ENCODE measurements at places on chromosomes 12 and 14.
A peak's percentile ranks its signal among the peaks of the same experiment; 100 is the strongest.

GRCh38 chr12:19669793-19670192 lies 230.5 kb downstream of the AEBP2 start:
- DNase-seq = no peak

DNA sequence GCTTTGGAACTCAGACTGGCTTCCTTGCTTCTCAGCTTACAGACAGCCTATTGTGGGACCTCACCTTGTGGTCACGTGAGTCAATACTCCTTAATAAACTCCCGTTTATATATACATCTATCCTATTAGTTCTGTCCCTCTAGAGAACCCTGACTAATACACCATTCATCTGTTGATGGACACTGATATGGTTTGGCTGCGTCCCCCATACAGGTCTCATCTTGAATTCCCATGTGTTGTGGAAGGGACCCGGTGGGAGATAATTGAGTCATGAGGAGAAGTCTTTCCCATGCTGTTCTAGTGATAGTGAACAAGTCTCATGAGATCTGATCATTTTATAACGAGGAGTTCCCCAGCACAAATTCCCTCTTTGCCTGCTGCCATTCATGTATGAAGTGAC lies 57.0 kb downstream of the OTOGL start:
- no peak for DNase-seq

DNA sequence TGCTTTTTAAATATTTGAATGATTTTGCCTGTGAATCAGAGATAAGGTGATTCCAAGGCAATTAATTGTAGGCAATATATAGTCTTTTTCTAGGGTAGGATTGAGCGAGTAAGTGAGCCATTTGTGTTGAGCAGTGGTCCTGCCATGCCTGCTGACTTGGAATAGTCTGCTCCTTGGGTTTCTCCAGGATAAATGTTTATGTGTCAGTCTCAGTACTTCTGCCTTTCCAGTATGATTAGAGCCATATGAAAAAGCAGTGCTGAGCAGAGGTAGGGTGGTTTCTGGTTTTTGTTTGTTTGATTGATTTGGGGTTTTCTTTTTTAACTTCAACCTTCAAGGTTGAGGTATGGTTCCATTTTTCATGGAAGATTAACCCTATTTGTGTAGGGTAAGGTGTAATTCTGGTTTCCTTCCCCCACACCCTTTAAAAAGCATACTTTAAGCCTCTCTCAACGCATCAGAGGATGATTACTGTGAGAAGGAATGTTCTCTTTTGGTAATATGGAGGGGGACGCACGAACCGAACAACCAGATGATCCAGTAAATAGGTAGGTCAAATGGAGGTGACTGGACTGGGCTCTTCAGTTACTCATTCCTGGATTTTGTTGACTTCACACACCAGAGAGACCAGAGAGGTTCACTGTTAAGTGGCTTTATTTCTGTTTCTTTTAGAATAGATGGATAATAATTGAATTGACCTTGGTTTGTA lies 22.7 kb downstream of the FRMD6 start:
- DNase-seq = peak; percentile 77

- DNase-seq = peak; percentile 98
These were observed 175.2 kb upstream of the HMGA2 start for GRCh38 chr12:65649126-65649525.

- peak; percentile 46 for DNase-seq
These were observed 5.5 kb upstream of the ZNF740 start for GRCh38 chr12:53174881-53175491.

GRCh38 chr14:53865711-53866110 lies 90.9 kb downstream of the BMP4 start:
- peak; percentile 18 for DNase-seq

DNA sequence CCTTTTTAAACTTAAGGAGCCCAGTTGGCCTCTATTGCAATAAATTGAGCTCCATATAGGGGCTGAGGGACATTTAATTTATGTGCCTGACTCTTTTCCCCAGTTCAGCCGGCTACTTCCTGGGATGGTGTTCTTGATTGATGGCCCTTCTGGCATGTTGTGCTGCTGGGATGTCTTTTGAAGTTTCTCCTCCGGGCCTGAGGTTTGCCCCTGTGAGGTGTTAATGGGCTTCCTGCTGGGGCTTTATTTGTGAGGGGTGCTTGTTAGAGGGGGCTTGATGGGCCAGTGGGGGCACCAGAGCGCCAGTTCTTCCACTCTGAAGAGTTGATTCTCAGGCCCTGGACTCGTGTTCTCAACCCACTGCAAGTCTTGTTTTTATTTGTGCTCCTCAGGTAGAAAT lies 69.6 kb downstream of the CHST11 start:
- DNase-seq = peak; percentile 12

DNA sequence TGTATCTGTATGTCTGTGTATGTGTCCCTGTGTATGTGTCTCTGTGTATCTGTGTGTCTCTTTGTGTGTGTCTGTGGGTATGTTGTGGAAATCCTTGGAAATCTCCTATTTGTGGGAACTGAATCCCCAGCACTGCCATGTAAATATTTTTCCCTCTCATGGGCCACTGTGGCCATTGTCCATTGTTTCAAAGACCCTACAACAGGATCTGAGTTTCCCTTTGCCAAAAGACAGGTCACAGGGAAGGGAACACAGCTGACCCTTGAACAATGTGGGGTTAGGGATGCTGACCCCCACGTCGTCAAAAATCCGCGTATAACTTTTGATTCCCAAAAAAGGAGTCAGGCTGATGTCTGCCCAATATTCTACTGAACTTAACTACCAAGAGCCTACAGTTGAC lies 22.5 kb upstream of the BCL2L14 start:
- DNase-seq = no peak

DNA sequence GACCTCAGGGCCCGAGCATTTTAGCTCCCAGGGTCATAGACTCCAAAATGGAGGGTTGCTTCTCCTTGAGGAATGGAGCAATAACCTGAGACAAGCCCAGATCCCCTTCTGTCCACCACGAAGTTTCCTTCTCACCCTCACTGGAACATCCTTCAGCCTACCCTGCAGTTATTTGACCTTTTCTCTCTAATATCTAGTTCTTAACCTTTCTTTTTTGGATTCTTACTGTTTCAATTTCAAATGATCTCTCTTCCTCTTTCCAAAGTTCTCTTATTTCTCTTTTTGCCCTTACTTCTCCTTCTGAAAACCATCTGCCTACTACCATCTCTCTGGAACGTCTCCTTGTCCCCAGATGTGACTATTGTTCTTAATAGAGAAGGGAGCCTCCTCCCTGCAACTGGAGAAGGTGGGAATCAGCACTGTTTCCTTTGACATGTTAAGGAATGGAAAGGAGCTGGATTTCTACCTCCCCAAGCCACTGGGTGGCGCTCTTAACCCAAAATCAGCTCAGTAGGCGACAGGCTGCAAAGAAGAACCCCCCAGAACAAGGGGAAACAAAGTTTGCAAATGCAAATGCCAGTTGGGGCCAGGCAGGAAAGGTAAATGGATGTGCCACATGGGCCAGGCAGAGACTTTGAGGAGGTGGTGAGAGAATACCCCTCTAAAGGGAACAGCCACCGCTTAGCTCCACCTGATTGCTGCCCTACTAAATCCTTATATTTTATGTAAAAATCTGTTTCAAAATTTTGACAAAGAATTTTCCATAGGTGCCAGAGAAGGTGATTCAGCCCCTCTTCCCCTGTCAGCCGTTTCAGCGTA lies 22.4 kb upstream of the PDE1B start:
- DNase-seq = peak; percentile 6

- DNase-seq = no peak
These were observed 795 bp downstream of the LMBR1L start for GRCh38 chr12:49109641-49110463.

GRCh38 chr12:52650520-52651081 lies 1.4 kb downstream of the KRT2 start:
- no peak for DNase-seq

DNA sequence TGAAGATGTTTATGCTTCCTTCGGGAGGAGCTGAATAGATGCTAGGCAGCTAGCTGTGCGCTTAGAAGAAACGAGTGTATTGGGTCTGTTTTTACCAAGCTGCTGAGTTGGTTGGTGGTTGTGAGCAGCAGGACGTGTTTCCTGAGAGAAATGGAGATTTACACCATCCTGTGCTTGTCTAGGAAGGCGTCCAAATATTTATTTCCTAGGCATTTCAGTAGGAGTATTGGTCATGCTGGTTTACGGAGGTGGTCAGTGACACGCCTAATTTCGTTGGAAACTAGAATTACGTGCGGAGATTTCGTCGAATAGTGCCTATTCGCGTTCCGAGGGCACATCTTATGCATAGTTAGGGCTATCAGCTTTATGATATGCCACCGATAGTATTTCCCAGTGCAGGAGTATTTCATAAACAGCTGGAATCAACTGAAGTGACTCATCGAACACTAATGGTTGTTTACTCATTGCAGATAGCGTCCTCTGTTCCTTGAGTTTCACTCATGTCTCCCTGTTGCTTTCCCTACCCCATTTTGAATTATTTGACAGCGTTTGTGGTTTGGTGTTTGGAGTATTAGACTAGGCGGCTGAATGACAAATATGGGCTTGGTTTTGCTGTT lies 780 bp downstream of the TBC1D15 start:
- peak; percentile 41 for DNase-seq
